T-helper 17 cell (primary cell): ENCODE measurements at places on chromosomes 5 and 9.

- H3K4me1 ChIP-seq = peaks cover 5% of the 10 kb centered on the region
- no peak for DNase-seq
- H3K27me3 ChIP-seq = peaks cover 8% of the 10 kb centered on the region
- H3K36me3 ChIP-seq = no peaks in the 10 kb centered on the region
- H3K27ac ChIP-seq = no peak overlapping the region
Observed at GRCh38 chr9:129667850-129668249, 2.4 kb downstream of the PRRX2 start.

- DNase-seq = no peak
- H3K4me3 ChIP-seq = no peak overlapping the region
- no peaks in the 10 kb centered on the region for H3K36me3 ChIP-seq
- H3K4me1 ChIP-seq = no peaks in the 10 kb centered on the region
- H3K27ac ChIP-seq = no peak overlapping the region
- no peaks in the 10 kb centered on the region for H3K27me3 ChIP-seq
Observed at GRCh38 chr9:26675035-26675434, 217.6 kb downstream of the CAAP1 start.

GRCh38 chr5:147559749-147560148, 49.9 kb upstream of the DPYSL3 start:
- no peak for DNase-seq
- H3K27me3 ChIP-seq = no peaks in the 10 kb centered on the region
- H3K36me3 ChIP-seq = no peaks in the 10 kb centered on the region
- no peak overlapping the region for H3K4me3 ChIP-seq

- H3K27me3 ChIP-seq = peaks cover 6% of the 10 kb centered on the region
- H3K4me3 ChIP-seq = no peak overlapping the region
- no peak overlapping the region for H3K27ac ChIP-seq
- no peak for DNase-seq
Observed at GRCh38 chr9:72185561-72185960, 36.3 kb downstream of the GDA start.

DNA sequence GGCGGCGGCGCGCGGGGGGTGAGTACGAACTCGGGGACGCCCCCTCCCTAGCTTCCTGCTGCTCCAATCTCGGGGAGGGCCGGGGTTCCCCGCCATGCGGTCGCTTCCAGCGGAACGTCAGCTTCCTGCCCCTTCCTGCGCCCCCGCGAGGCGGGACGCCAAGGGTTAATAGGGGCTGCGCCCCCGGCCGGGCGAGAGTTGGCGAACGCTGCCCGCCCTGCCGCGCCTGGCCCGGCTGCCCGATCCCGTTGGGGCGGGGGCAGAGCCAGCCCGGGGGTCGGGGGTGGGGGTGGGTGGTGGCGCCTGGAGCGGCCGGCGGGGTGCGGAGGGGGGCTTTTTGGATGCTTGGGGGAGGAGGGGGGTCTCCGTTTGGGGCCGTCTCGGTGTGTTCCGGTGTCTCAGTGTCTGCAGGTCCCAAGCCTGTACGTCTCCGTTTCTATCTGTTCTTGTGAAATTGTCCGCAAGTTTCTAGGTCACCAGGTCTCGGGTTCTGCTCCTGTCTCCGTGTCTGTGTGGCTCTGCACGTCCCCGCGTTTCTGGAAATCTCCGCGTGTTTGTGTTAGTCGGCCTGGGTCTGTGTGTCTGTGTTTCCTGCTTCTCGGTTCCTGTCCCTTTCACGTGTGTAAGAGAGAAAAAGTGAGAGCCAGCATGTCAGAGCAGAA, 789 bp downstream of the COL27A1 start:
- no peak for DNase-seq
- H3K36me3 ChIP-seq = peaks cover 16% of the 10 kb centered on the region
- peak overlapping the region; percentile 98 for H3K4me3 ChIP-seq
- H3K4me1 ChIP-seq = peaks cover 22% of the 10 kb centered on the region

DNA sequence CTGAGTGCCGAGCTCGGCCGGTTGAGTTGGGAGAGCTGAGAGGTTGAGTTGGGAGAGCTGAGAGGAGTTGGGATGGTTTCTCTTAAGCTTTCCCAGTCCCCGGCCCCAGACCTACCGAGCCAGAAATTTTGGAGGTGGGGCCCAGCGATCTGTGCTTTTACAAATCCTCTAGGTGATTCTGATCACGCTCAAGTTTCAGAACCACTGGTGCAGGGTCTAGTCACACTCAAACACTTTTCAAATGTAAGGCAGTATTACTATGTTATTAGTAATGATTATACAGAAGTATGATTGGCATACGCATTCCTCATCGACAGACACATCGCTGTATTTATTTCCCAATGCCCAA, 256 bp upstream of the CLINT1 start:
- H3K4me3 ChIP-seq = peak overlapping the region; percentile 98
- H3K27ac ChIP-seq = peak overlapping the region; percentile 96
- no peak for DNase-seq
- H3K27me3 ChIP-seq = no peaks in the 10 kb centered on the region

DNA sequence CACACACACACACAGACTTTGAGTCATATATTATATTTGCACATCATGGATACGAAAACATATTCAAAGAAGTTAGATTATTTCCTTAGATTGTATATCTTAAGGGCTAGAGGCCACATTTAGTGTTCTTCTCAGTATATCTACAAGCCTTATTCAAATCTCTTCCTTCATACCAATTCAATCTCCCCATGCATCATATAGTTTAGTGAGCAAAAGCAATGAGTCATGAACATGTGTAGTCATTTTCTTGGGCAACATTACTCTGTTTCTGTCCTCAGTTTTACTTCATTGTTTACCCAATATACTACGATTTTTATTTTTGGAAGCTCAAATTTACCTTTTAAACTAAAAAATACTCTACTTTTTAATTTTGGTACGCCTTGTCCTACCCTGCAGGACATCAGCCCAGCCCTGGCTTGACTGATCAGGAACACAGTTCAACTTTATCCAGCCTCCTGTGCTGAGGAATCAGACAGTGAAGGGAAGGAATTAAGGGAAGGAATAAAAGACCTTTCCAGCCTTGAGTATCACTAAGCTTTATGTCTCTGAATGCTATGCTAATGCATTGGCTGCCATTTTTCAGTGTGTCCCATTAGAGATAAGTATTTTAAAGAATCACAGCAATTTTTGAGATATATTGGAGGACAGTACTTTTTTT, 101.7 kb upstream of the FST start:
- H3K27me3 ChIP-seq = peaks cover 6% of the 10 kb centered on the region
- H3K36me3 ChIP-seq = no peaks in the 10 kb centered on the region
- no peak for DNase-seq
- H3K27ac ChIP-seq = no peak overlapping the region
